Naive B cell (primary cell): ENCODE measurements at places on chromosomes 2 and 18. TPM values are rescaled to one million over a fixed set of nuclear protein-coding genes. Genes with fewer than 3 reads are reported as not detected.

Gene DNAH7
- polyA plus RNA-seq, result 0.53 TPM

Gene PLCL1
- polyA plus RNA-seq, result not detected

Gene USP37
- 13.5 TPM for polyA plus RNA-seq

GRCh38 chr2:72134408-72134996 lies 13.2 kb downstream of the CYP26B1 start:
- H3K4me3 ChIP-seq, result no peak overlapping the region
- peaks cover 44% of the 10 kb centered on the region for H3K27me3 ChIP-seq
- H3K27ac ChIP-seq, result no peak overlapping the region
- peaks cover 6% of the 10 kb centered on the region for H3K4me1 ChIP-seq

- no peaks in the 10 kb centered on the region for H3K27me3 ChIP-seq
- H3K36me3 ChIP-seq, result peaks cover 58% of the 10 kb centered on the region
- H3K27ac ChIP-seq, result peak overlapping the region; percentile 39
- DNase-seq, result no peak
Measured at GRCh38 chr18:217532-218336, 50.1 kb downstream of the THOC1 start.

DNA sequence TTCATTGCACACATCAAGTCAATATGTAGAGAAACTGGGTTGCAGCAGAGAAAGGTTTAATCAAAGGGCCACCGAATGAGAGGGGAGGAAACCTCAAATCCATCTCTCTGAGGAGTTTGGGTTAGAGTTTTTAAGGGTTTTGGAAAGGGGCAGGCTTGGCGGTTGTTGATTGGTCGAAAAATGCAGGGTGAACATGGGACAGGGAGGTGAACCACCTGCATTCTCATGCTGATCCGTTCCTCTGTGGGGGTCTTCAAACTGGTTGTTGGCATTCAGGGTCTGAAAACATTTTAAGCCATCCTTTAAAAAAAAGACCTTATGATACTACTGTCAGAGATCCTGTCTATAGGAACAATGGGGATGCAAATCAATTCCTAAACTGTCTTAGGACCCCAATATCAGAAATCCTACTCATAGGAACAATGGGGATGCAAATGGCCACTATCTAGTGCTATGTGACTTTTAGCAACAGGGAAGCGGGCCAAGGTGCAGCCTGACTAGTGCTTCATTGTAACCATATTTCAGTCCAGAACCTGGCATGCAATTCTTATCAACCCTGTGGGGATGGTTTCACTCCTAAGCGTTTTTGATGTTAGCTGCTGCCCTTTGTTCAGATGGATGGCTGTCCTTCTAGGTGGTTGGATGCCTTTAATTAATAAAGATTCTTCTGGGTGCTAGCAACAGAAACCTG lies 120.1 kb upstream of the MGAT5 start:
- no peak for DNase-seq
- H3K4me3 ChIP-seq, result no peak overlapping the region
- no peaks in the 10 kb centered on the region for H3K36me3 ChIP-seq
- H3K27me3 ChIP-seq, result no peaks in the 10 kb centered on the region
- H3K4me1 ChIP-seq, result peaks cover 55% of the 10 kb centered on the region

DNA sequence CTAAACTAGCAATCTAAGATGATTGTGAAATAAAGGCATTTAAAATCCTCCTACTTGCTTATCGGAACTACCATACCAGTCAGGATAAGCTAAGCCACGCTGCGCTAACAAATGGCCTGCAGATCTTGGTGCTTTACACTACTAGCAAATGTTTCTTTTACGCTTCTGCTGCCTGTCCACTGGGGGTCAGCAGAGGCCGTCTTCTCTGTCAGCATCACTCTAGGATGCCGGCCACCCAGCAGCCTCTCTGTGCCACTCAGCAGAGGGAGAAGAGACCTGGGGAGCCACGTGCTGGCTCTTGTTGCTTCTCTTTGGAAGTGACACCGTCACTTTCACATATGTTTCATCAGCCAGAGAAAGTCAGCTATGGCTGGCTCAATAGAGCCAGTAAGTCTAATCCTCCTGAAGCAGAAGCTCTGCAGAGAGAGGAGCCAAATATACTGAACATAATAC lies 36.6 kb downstream of the COPS8 start:
- H3K27me3 ChIP-seq, result no peaks in the 10 kb centered on the region
- H3K27ac ChIP-seq, result no peak overlapping the region
- DNase-seq, result no peak
- no peak overlapping the region for H3K4me3 ChIP-seq

DNA sequence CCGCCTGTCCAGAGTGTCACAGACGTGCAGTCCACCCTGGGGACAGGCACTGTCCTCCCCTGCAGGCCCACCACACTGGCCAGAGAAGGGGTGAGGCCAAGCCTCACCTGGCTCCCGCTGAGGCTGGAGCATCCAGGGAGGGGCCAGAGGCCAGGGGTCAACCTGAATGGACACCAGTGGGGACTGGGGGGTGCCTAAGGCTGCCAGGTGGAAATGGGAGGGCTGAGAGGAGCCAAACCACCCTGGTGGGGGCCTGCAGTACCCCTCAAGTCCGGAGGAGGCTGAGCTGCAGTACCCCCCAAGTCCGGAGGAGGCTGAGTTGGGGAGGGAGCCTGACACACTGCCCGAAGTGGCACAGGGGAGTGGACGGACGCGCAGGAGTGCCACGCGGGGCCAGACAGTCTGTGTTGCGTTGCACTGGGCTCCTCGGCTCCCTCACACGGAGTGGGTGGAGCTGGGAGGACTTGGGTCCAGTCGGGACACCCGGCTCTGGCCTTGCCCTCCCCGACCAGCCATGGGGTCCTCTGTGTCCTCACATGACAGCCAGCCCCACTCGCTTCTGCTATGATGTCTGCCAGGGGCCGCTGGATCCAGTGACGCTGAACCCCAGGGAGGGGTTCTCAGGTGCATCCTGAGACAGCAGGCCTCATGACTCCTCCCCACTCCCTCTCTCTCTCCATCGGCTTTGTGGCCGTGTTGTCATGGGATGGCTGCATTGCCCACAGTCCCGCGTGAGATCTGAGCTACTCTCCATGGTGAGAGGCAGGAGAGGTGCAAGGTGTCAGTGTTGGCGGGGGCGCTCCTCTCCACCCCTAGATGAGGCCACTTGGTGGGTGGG lies 22.3 kb upstream of the GPC1 start:
- H3K27me3 ChIP-seq, result peaks cover 15% of the 10 kb centered on the region
- H3K4me3 ChIP-seq, result no peak overlapping the region
- H3K4me1 ChIP-seq, result no peaks in the 10 kb centered on the region
- no peaks in the 10 kb centered on the region for H3K36me3 ChIP-seq
